Left hindlimb (tissue), 1 donor: ENCODE measurements at places on chromosomes 2 and 18.

DNA sequence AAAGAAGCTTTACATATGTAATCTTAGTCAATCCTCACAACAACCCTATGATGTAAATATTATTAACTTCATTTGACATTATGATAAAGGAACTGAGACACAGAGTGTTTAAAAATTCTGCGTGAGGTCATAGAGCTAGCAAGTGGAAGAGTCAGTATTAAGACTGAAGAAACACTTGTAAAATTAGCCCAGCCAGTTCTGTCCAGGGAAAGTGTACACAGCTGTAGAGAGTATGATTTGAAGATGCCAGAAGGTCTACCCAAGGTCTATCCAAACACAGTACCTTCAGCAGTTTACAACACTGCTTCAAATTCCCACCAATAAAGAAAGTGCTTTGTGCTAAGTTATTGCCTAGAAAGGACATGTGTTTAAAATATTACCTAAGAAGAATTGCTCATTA is 51.7 kb upstream of the ITPRID2 start:
- no peak for DNase-seq

GRCh38 chr2:43343573-43344304 is 117.3 kb upstream of the ZFP36L2 start:
- DNase-seq = peak; percentile 88

DNA sequence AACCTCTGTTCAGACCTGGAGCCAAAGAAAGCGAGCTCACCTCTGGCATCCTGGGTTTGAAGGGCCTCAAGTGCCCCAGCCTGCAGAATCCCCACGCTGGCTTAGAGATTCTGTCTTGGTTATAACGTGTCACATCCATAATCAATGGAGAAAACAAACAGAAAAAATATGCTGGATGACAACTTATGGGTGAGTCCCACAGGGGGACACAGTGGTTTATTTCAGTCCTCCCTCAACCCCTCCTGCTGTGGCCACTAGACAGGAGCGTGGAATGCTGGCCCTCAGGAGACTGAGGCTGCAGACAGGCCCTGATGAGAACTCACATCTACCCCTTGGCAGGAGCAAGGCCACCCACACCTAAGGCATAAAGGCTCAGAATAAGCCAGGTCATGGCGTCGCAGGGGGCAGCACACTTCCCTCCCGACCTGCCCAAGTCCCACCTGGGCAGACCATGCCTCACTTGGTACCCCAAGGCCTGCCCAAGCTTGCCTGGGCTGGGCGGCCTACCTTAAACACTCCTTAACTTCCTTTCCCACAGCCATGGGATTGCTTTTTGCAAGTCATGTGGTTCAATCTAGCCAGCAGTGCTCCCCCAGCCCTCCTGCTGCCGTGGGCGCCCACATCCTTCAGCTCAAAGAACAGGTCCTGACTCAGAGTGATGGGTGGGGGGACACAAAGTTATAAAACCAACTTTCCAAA is 19.9 kb downstream of the COX7A2L start:
- DNase-seq = no peak

DNA sequence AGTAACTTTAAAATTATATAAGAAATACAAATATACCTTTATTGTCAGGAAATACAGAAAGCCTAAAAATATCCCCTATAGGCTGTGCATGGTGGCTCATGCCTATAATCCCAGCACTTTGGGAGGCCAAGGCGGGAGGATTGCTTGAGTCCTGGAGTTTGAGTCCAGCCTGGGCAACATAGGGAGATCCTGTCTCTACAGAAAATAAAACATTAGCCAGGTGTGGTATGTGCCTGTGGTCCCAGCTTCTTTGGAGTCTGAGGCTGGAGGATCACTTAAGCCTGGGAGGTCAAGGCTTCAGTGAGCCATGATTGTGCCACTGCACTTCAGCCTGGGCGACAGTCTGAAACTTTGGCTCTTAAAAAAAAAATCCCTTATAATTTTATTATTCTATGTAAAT is 29.1 kb downstream of the GLS start:
- peak; percentile 21 for DNase-seq

DNA sequence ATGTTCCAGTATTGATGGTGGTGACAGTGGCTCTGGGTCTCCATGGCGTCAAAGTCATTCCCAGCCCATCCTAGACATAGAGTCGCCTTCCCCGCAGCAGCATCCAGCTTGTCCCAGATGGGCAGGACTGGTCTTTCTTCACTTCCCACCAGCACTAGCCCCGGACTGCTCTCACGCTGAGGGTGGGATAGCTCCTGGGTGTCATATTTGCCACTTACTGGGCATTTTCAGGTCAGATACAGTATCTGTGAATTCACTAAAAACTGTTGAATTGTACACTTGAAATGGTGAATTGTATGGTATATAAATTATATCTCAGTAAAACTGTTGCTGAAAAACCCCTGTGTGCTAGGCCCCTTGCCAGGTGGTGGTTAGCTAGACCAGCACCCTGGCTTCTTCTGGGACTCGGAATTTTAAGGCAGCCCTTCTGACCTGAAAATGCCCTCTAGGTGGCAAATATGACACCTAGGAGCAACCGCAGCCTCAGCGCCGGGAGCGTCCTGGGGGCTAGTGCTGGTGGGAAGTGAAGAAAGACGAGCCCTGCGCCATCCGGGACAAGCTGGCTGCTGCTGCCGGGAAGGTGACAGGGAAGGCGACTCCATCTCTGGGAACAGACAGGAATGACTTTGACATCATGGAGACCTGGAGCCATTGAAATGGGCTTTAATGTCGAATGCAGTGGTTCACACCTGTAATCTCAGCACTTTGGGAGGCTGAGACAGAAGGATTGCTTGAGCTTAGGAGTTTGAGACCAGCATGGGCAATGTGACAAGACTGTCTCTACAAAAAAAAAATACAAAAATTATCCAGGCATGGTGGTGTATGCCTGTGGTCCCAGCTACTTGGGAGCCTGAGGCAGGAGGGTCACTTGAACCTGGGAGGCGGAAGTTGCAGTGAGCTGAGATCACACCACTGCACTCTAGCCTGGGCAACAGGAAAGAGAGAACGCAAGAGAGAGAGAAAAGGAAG is 56.2 kb downstream of the DDX1 start:
- no peak for DNase-seq

GRCh38 chr2:170310876-170311502 is 133.0 kb downstream of the MYO3B start:
- no peak for DNase-seq

DNA sequence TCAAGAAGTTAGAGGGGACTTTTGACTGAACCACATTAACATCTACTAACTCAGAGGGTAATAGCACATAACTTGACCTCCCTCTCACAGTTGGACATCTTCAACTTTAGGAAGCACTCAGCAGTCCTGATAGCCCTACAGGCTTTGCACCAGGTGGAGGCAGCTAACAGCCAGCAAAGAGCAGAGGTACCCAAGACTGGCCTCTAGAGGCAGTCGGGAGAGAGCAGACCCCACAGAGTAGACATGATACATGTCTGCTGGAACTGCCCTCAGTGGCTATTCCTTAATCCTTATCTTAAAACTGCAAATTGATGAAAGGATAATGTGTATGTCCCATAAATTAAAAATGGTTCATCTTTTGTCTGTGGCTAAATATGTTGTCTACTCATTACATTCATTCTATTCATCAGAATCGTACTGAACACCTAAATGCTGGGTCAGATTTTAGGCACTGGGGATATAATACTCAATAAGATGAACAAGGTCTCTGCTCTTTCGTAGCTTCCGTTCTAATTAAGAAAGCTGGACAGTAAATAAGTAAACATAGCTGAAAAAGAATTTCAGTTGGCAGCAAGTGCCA is 49.8 kb downstream of the CAB39 start:
- DNase-seq = no peak

DNA sequence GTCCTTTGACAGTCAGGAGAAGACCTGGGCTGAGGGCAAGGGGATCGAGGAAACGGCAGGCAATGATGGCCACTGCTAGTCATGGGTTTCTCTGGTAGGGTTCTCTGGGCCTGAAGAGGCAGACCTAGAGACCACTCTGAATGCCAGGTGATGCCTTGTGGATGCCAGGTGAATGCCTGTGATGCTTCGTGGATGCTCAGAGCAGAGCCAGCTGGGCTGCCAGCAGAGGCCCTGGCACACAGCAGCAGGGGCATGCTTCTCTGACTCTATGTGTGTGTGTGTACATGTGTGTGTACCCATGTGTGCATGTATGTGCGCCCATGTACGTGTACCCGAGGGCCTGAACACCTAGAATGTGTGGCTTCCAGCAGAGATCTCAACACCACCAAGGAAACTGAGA is 172.0 kb downstream of the TNS1 start:
- DNase-seq = no peak

GRCh38 chr18:37487400-37487867 is 78.2 kb downstream of the CELF4 start:
- DNase-seq = no peak

DNA sequence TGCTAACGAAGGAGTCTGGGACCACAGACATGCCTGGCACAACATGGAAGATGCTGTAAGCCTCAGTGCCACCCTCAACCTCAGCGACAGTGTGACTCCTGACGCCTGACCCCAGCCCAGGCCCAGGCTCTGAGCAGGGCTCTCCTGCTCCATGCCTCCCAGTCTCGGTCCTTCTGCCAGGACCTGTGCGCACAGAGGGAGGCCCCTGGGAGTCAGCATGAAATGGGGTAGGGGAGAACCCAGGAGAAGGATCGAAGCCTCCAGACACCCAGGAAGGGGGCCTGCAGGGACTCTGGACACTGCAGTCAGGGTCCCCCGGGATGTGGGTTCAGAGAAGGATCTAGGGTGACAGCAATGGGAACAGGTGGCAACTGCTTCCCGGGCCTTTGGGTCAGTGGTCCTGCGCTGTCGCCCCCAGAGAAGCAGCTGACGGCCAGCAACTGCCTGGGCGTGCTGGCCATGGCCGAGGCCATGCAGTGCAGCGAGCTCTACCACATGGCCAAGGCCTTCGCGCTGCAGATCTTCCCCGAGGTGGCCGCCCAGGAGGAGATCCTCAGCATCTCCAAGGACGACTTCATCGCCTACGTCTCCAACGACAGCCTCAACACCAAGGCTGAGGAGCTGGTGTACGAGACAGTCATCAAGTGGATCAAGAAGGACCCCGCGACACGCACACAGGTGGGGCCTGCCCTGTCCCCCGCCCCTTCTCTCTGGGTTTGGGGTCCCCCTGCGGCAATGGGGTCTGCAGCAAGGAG is 233.9 kb downstream of the ATAD2B start:
- DNase-seq = no peak

- DNase-seq = peak; percentile 51
These were observed 857 bp downstream of the RESP18 start for GRCh38 chr2:219331560-219332213.

DNA sequence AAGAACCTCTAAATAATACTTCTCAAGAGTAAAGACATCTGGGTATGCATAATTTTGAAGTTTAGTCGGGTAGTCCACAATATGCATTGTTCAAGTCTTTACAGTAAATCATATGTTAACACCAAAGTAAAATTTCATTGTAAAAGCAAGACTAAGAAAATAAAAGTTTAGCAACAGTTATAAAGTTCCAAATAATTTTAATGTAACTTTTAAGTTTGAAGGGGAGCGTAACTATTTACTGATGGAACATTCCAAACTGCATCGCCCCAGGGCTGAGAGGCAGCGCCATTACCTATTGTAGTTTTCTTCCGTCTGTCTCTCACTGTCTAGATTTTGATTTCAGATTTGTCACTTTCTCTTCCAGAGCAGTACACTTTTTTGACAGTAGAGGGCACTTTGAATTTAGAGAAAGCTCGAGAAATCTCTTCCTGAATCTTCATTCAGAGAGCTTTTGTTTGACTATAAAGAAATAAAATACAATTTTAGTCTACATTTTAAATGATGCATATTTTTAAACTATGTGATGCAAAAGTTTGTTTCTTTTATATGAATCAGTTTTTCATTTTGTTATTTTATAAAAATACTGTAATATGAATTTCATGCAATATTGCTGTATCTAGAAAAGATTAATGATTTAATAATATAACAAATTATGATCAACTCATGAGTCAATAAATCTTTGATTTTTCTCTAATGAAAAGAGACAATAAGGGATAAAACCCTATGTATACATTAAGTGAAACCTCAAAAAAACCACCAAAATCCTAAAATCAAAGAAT is 389.8 kb downstream of the FIGN start:
- DNase-seq = no peak

DNA sequence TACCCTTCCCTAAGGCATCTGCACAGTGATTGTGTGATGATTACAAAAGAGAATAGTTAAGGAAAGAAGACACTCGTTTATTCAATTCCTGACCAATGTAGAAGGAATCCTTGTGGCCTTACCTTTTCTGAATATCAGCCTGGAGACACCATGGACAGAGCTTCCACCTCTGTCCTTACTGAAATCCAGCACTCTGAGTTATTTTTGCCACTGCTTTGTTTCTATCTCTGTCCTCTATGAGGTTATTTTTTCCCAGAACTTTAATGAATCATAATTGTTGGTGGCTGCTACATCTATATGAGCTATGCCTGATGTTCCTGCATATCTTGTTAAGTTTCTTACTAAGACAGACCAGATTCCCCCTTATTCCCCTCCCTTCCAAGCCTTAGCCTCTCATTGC is 275.1 kb downstream of the SETBP1 start:
- DNase-seq = no peak

- DNase-seq = no peak
These were observed 161.3 kb downstream of the CDH2 start for GRCh38 chr18:28015671-28016070.

GRCh38 chr18:53799134-53799533 is 425.3 kb downstream of the MBD2 start:
- DNase-seq = no peak

DNA sequence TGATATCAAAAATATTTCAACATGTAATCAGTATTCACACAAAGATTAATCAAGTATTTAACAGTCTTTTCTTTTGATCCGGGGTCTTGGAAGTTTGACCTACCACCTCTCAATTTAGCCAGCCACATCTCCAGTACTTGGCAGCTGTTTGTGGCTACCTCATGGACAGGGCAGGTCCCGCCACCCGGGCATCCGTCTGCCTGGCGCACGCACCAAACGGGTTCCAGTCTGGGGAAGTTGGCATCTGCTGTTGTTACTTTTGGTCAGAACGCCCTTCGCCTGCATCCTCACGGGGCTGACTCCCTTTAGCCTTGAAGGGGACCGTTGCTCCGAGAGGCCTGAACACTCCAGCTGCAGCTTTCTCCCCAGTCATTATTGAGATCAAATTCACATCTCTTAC is 81.7 kb downstream of the NEDD4L start:
- no peak for DNase-seq

DNA sequence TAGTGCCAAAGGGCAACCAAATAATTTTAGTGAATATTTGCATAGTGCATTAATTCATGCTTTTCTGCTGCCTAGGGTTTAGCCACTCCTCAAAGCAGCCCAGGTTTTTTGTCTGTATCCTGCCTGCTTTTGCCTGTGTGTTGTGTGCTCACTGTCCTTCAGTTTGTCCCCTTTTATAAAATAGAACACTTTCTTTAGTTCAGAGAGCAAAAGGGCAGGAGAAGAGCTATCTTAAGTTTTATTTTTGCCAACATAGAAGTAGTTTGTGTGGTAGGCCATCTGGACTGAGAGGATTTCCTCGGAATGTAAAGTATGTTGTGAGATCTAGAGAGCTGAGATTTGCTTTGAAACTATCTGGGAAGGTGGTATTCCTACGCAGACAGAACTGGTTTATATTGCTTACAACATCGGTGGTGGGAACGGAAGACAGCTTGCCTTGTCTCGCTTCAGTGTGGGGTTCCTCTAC is 64.9 kb downstream of the EML4 start:
- no peak for DNase-seq
